Left renal pelvis (tissue), 4 donors: ENCODE measurements at places on chromosomes 12 and 14.
A peak's percentile ranks its signal among the peaks of the same experiment; 100 is the strongest.

- DNase-seq, result peak; percentile 31
Measured at GRCh38 chr12:64611341-64612284, 1.3 kb downstream of the RASSF3 start.

DNA sequence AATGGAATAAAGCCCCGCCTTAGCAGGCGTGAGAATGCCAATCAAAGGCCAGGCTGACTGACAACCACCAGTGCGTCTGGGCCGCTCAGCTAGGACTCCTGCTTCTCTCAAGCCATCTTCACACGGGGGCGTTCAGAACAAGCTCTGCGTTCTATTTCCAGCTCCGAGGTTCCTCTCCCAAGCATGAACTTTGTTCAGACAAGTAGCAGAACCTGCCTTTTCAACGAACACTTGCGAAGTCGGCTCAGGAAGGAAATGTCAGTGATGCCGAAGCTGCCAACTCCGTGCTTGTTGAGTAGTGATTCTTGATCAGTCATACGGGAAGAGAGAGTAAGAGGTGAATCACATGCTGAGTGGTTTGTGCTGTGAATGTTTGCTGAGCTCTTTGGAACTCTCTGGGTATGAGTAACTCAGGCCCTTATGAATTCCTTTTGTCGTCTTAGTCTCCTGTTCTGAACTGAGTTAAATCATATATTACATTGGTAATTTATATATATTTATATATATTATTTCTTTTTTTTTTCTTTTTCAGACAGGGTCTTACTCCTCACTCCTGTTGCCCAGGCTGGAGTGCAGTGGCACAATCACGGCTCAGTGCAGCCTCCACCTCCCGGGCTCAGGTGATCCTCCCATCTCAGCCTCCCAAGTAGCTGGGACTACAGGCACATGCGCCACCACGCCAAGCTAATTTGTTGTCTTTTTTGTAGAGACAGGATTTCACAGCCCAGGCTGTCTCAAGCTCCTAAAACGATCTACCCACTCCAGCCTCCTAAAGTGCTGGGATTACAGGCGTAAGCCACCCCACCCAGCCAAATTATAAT is 29.4 kb upstream of the BCL7A start:
- DNase-seq, result no peak

DNA sequence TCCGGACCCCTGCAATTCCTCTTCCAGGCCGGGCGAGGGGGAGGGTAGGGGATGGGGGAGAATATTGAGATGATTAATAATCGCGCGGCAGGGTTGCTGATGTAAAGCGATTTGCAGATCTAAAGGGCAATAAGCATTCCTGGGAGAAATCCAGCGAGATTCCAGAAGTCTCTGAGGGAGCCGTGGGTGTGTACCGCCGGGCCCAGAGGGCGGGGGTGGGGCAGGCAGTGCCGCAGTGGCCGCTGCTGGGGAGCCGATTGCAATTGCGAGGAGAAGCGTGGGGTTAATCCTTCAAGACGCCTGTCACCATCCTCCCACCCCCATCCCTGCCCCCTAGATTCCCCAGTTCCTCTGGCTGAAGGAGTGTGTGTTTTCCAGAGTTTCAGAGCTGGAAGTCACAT is 16.4 kb downstream of the FOS start:
- DNase-seq, result no peak

GRCh38 chr14:89004166-89004565 is 179.7 kb downstream of the TTC8 start:
- no peak for DNase-seq

GRCh38 chr12:45946435-45946834 is 43.9 kb downstream of the SCAF11 start:
- DNase-seq, result no peak

DNA sequence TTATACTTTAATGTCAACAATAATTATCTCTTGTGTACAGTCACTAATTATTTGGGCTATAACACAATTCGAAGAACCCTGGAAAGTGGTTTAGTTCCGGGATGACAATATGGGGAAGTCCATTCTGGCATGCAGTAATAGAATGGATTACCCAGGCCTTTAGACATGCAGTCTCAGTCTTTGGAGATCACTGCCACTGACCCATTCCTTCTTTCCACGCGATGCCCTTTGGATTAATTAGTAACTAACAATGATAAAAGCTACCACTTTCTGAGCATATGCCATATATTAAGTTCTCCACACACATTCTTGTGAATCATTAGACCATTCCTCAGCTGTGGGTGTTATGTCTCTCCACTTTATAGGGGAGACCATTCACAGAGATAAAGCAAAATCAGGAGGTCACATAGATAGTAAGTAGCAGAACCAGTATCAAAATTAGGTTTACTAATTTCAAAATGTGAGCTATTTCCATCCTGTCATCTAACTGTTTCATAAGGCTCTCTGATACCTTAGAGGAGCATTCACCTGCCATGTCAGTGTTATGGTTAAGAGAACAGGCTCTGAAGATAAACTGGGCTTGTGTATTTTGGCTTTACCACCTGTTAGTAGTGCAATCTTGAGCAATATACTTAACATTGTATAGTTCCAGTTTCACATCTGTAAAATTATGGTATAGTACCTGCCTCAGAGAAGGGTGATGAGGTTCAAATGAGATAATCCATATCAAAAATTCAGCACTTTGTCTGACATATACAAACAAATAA is 27.2 kb upstream of the KCNJ8 start:
- DNase-seq, result no peak

DNA sequence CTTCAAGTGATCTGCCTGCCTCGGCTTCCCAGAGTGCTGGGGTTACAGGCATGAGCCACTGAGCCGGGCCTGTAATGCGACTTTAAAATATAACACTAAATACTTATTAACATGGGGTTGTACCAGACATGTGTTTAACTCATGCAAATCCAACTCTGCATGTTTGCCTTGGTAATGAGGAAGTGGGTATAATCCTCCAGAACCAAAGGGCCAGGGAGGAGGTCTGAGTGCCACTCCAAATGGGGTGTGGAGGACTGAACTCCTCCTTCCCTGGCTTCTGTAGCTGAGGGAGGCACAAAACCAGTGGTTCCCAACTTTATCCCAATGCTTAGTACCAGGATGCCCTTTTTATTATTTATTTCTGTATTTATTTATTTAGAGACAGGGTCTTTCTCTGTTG is 61.6 kb upstream of the MED13L start:
- DNase-seq, result no peak

DNA sequence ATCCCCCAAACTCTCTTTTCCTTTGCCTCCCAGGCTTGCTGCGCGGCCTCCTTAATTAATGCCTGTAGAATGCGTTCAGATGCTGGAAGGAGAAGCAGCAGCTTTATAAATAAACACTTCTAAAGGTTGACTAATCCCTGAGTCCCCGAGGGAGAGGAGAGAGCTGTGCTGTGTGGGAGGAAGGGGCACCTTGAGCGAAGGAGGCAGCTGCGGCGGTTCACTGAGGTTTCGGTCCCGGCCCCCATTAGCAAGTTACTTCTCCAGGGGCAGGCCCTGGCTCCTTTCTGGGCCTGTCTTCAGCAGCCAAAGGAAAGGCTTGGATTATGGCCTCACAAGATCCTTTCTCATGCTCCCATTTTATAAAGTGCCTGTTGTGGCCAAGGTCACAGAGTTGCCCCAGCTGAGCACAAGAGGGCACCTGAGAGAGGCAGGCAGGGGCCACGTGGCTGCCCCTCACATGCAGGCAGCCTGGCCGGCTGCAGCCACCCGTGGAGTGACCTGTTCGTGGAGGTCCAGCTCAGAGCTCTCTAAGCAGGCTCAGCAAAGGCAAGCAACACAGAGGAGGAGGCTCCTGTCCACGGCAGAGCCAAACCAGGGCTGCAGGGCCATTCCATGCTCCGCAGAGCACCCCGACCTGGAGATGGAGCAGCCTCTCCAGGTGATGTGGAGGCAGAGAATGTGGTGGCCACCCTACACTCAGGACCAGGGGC is 15.0 kb upstream of the CACNA2D4 start:
- DNase-seq, result no peak

- no peak for DNase-seq
Measured at GRCh38 chr12:42129595-42130204, 15.0 kb downstream of the GXYLT1 start.

GRCh38 chr14:24122898-24123297 is 7.6 kb upstream of the FITM1 start:
- no peak for DNase-seq

GRCh38 chr14:45177076-45177475 is 41.3 kb downstream of the FANCM start:
- no peak for DNase-seq

GRCh38 chr14:67941456-67942018 is 122.0 kb downstream of the RAD51B start:
- no peak for DNase-seq
